ENCODE measurements at places on chromosomes 5 and 9. TPM values are rescaled to one million over a fixed set of nuclear protein-coding genes. Genes with fewer than 3 reads are reported as not detected.

The PDGFRB gene
- total RNA-seq, result 26.1 TPM

The SLC30A5 gene
- total RNA-seq, result 57.2 TPM

The PCDHB5 gene
- total RNA-seq, result 0.36 TPM

The POU5F2 gene
- 0.29 TPM for total RNA-seq

The GLIPR2 gene
- 24.2 TPM for total RNA-seq

The BNC2 gene
- total RNA-seq, result 32.4 TPM

The SEMA5A gene
- 2.7 TPM for total RNA-seq

The SPATA31E1 gene
- not detected for total RNA-seq

The TRMO gene
- total RNA-seq, result 12.4 TPM

The FOXD4L4 gene
- 0.16 TPM for total RNA-seq

The IL9 gene
- total RNA-seq, result not detected

The IFNA21 gene
- not detected for total RNA-seq

The MEIKIN gene
- not detected for total RNA-seq

The PDZD2 gene
- total RNA-seq, result not detected

The ASPN gene
- 0.19 TPM for total RNA-seq

The CAAP1 gene
- 30.1 TPM for total RNA-seq

The C5orf52 gene
- not detected for total RNA-seq

The SETX gene
- 39.0 TPM for total RNA-seq

The SPATA31A5 gene
- not detected for total RNA-seq

The CXCL14 gene
- total RNA-seq, result not detected

The AQP7 gene
- 0.10 TPM for total RNA-seq

The PHYHD1 gene
- total RNA-seq, result 10.0 TPM

The RNF183 gene
- total RNA-seq, result not detected

All from myocyte (in vitro differentiated cells).